HCT116 (cell line): ENCODE measurements at places on chromosomes 7 and 10.

DNA sequence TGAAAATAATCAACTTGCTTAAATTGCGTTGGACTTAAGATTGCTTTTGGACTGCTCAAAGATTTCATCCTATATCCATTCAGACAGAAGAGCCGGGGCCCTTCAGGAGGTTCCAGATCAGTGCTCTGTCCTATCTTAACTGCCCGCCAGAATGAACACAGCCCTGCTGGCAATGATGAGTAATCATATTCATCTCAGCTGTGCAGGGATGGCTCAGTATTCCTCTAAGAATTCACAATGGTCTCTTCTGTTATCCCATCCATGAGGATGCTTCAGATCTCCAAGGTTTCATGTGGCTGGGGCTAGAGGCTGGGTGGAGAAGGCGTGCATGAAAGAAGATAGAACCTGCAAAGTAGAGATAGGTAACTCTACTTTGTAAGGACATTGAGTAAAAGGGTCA, 80.0 kb upstream of the NPVF start:
- no peaks in the 10 kb centered on the region for H3K36me3 ChIP-seq
- H3K4me1 ChIP-seq, result no peaks in the 10 kb centered on the region
- peaks cover 40% of the 10 kb centered on the region for H3K27me3 ChIP-seq
- H3K4me3 ChIP-seq, result no peak overlapping the region
- H3K27ac ChIP-seq, result no peak overlapping the region

- H3K4me1 ChIP-seq, result no peaks in the 10 kb centered on the region
- H3K4me3 ChIP-seq, result no peak overlapping the region
- no peaks in the 10 kb centered on the region for H3K27me3 ChIP-seq
- no peaks in the 10 kb centered on the region for H3K36me3 ChIP-seq
- DNase-seq, result no peak
- no peak overlapping the region for H3K27ac ChIP-seq
These were observed 62.7 kb upstream of the CARD11 start for GRCh38 chr7:3106361-3106826.

- no peak overlapping the region for H3K4me3 ChIP-seq
- no peak overlapping the region for H3K27ac ChIP-seq
- H3K27me3 ChIP-seq, result no peaks in the 10 kb centered on the region
These were observed 2.8 kb downstream of the SPRN start for GRCh38 chr10:133421336-133422222.

GRCh38 chr10:25738776-25739175, 195.3 kb upstream of the MYO3A start:
- DNase-seq, result no peak
- H3K4me1 ChIP-seq, result no peaks in the 10 kb centered on the region
- H3K36me3 ChIP-seq, result no peaks in the 10 kb centered on the region
- H3K27ac ChIP-seq, result no peak overlapping the region
- peaks cover 10% of the 10 kb centered on the region; the same call in 1 of the 2 replicates for H3K27me3 ChIP-seq
- no peak overlapping the region for H3K4me3 ChIP-seq

- DNase-seq, result no peak
- no peaks in the 10 kb centered on the region for H3K27me3 ChIP-seq
- no peak overlapping the region for H3K4me3 ChIP-seq
- H3K4me1 ChIP-seq, result peaks cover 12% of the 10 kb centered on the region
- no peak overlapping the region for H3K27ac ChIP-seq
These were observed 226.2 kb downstream of the SKIDA1 start for GRCh38 chr10:21299330-21299729.

GRCh38 chr7:83162402-83163256, at the start of gene PCLO:
TSS of gene PCLO (minus strand) at chr7:83162884. CDS start at chr7:83162592, 292 bp downstream.
- peak within 1 kb of the TSS; percentile 80 for H3K4me3 ChIP-seq
- peak; percentile 92 for DNase-seq
- H3K4me1 ChIP-seq, result peaks cover 3% of the 10 kb centered on the region; the same call in 1 of the 2 replicates
- H3K27ac ChIP-seq, result peak within 1 kb of the TSS; percentile 72

- no peak overlapping the region for H3K27ac ChIP-seq
- DNase-seq, result no peak
- no peak overlapping the region for H3K4me3 ChIP-seq
- no peaks in the 10 kb centered on the region for H3K4me1 ChIP-seq
These were observed 130.9 kb upstream of the ADCY1 start for GRCh38 chr7:45443263-45443662.

DNA sequence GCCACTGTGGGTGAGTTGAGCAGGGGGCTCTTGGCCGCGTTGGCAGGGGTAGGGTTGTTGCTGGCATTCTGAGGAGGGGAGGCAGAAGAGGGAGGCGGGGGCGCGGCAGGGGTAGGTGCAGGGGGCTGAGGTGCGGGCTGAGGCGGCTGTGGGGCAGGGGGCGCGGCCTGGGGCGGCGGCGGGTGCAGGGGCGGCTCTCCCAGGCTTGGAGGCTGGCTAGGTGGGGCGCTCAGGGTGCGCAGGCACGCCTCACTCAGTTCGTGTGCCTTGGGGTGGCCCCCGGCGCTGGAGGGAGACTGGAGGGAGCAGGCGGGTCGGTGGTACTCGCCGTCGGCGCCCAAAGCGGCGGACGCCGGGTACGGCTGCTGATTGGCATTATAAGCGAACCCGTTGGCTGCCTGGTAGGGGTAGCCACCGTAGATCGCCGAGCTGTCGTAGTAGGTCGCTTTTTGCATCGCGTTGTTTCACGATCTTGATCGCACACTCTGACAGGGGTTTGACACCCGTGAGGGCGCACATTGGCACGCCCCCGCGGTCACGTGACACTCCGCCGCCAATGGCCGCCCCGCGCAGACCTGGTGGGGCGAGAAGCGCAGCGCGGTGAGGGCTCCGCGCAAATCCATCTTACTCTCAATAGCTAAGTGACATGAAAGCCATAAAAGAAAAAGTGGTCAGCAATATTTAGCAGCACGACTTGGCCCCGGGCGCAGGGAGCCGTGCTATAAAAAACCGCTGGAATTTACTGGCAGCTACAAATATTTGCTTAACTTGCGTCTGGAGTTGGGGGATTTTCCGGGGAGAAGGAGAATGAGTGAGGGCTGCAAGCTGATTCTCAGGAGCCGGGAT, 7.9 kb upstream of the HOXA2 start:
- no peak overlapping the region for H3K4me3 ChIP-seq
- no peaks in the 10 kb centered on the region for H3K36me3 ChIP-seq
- no peak for DNase-seq
- H3K27me3 ChIP-seq, result no peaks in the 10 kb centered on the region

GRCh38 chr7:139854803-139855497, 25.9 kb downstream of the TBXAS1 start:
- no peak for DNase-seq
- H3K4me1 ChIP-seq, result no peaks in the 10 kb centered on the region
- H3K36me3 ChIP-seq, result no peaks in the 10 kb centered on the region
- no peak overlapping the region for H3K4me3 ChIP-seq

GRCh38 chr7:30238721-30239441, 45.5 kb upstream of the ZNRF2 start:
- H3K4me1 ChIP-seq, result no peaks in the 10 kb centered on the region
- H3K4me3 ChIP-seq, result no peak overlapping the region
- H3K27ac ChIP-seq, result no peak overlapping the region
- H3K27me3 ChIP-seq, result no peaks in the 10 kb centered on the region

DNA sequence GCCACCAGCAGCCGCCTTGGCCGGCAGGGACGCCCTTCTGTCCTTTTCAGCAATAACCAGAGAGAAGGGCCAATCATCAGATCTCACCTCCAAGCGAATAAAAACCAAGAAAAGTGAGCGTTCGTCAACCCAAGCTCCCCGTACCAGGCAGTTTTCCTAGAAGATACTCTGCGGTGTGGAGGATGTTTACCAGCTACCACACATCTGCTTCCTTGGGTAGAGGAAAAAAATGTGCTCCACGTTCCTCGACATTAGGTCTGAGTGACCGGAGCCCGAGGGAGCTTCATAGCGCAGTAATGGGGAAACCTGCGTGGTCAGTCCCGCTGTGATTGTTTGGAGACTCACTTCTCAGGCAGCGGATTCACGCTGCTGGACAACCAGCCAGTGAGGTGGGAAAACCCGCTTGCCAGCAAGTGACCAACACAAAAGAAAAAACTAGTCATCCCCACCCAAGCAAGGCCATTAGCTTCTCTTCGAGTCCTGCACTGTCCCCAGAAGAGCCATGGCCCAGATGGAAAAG, 73.0 kb downstream of the ZRANB1 start:
- H3K4me3 ChIP-seq, result no peak overlapping the region
- H3K27ac ChIP-seq, result no peak overlapping the region
- 0 out of 2 replicates have a peak, but pooled peaks cover 4% of the 10 kb centered on the region for H3K4me1 ChIP-seq
- DNase-seq, result no peak
- no peaks in the 10 kb centered on the region for H3K27me3 ChIP-seq
